ENCODE measurements at places on chromosomes 16 and 17.

DNA sequence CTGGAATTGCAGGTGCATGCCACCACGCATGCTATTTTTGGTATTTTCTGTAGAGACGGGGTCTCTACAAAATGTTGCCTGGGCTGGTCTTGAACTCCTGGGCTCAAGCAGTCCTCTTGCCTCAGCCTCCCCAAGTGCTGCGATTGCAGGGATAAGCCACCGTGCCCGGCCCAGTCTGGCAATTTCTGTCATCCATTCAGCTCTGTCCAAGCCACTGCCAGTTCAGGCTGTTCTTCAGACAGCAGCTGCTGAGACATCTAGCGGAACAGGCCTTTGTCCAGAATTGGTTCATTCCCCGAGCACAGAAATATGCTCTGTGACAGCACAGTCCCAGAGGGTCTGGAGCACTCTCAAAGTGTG is 5.4 kb downstream of the SLC47A1 start:
- DNase-seq, result no peak

DNA sequence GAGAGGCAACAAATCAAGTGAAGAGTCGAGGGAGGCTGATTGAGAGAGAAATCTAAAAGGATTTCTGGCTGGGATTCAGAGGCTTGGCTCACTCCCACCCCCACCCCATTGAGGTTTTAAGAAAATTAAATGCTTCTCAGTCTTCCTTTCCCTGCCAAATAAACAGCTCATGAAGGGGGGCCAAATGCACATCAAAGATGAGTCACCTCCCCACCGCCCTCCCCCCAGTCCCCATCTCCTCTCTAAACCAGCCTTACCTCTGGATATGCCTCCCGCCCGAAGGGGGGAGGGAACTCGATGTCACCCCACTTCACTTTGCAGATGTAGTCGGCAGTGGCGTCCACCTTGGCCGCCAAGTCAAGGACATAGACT is 11.6 kb downstream of the ACLY start:
- no peak for DNase-seq

DNA sequence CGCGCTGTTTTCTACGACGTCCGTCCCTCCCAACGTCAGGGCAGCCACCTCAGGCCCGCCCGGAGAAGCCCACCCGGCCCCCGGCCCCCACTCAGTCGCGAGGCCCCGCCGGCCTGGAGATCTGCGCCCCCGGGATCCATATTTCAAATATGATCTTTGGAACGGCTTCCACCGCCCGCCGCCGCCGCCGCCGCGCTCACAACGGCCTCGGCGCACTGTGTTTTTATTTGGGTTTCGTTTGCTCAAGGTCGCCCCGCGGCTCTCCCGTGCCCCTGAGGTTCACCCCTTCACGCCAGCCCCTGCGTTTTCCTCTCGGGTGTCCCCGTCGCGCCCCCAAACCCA is 4.2 kb upstream of the CBX4 start:
- DNase-seq, result no peak

DNA sequence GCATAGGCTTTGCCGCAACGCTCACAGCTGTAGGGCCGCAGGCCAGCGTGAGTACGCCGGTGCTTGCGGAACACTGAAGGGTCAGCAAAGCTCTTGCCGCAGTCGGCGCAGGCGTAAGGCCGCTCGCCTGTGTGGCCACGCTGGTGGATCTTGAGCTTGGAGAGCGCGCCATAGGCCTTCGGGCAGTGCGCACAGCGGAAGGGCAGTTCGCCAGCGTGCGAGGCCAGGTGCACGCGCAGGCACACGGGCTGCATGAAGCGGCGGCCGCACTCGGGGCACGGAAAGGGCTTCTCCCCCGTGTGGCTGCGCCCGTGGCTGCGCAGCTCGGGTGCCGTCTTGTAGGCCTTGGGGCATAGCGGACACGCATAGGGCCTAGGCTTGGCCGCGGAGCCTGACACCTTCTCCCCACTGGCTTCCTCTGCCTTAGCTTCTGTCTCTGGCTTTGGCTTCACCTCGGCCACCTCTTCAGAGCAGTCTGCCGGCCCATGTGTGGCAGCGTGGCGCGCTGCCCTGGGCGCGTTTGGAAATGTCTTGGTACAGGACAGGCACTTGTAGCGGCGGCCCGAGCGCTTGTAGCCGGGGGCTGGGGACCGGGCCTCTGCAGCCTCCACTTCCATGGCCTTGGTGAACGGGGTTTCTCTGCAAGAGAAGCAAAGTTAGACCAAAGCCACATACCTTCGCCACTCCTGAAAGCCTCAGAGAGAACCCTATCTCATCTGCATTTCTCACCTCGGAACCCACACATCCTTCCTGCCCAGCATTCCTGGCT is 10.0 kb downstream of the ZNF668 start:
- no peak for DNase-seq

- DNase-seq, result no peak
These were observed 9.0 kb downstream of the SLC5A2 start for GRCh38 chr16:31491778-31492418.

DNA sequence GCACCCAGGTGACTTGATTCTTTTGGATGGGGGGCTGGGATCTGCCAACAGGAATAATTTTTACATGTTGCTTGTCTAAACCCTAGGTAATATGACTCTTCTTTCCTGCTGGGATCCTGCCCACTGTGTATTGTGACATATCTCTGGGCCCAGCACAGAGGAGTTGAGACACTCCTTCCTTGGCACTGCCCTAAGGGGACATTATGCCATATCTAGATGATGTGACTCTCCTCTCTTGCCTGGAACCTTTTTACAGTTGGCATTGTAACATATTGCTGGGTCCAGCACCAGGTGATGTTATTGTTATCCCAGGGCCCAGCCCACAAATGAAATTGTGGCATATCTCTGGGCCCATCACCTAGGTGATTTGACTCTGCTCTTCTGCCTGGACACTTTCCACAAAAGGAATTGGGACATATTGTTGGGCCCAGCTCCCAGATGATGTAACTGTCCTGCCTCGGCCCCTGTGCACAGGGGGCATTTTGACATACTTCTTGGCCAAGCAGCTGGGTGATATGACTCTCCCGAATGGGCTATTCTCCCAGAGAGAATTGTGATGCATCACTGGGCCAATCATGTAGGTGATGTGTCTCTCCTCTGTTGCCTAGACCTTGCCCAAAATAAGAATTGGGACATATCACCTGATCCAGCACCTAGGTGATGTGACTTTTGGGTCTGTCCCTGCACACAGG is 1837.7 kb downstream of the TP53TG3F start:
- no peak for DNase-seq

- no peak for DNase-seq
These were observed 29.3 kb upstream of the GSG1L start for GRCh38 chr16:28092721-28093384.

DNA sequence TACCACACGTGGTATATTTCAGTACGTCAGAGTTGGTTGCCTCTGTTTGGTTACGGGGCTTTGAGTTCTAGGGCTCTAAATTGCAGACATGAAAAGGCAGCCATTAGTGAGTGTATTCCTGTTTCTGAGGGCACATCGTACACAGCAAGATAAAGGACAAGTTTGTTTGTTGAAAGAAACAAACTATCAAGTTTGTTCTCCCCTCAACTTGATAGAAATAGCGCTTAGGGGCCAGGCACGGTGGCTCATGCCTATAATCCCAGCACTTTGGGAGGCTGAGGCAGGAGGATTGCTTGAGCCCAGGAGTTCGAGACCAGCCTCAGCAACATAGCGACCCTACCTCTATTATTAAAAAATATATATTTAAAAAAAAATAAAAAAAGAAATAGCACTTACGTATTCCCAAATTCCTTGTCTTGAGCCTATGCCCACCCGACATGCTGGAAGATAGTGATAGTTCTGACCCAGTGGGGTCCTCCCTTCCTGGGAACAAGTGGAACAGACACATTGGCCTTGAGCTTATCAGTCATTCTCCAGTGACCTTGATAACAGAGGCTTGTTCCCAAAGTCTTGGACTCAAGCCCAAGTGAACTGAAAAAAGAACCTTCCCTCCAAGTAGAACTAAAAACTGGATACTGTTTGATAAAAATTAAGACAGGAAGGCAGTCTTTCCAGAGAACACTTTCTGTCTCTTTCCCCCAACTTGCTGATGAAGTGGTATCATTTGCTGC is 139.9 kb upstream of the CACNG3 start:
- no peak for DNase-seq

GRCh38 chr16:75257886-75258806 is 6.7 kb upstream of the BCAR1 start:
- no peak for DNase-seq

GRCh38 chr17:42311240-42312034 is 23.1 kb downstream of the STAT5A start:
- DNase-seq, result no peak

GRCh38 chr17:82863941-82864712 is 24.3 kb upstream of the ZNF750 start:
- peak; percentile 81 for DNase-seq

DNA sequence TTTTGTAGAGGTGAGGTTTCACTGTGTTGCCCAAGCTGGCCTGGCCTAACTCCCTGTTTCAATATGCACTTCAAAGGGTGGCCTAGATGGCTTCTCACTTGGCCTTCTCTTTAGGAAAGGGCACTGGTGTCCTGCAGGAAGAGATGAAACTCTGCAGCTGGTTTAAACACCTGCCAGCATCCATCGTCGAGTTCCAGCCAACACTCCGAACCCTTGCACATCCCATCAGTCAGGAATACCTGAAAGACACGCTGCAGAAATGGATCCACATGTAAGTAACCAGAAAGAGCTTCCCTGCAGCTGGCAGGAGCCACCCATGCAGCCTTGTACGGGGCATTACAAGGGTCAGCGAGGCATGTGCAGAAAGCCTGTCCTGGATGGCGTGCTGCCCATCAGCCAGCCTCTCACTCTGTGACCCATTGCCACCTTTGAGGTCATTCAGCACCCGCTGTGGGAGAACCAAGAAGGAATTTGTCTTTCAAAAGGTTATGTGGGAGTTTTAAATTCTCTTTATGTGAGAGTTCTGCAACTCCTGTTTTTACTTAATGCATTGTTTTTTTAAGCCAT is 7.0 kb downstream of the COG1 start:
- no peak for DNase-seq

GRCh38 chr16:2753733-2754020 is 1.2 kb downstream of the SRRM2 start:
- DNase-seq, result no peak

- no peak for DNase-seq
These were observed 251.1 kb downstream of the ABCC12 start for GRCh38 chr16:47904691-47905090.
